ENCODE measurements at places on chromosomes 7 and 10. TPM values are rescaled to one million over a fixed set of nuclear protein-coding genes. Genes with fewer than 3 reads are reported as not detected.

Gene C10orf105
- total RNA-seq = not detected

Gene CRHR2
- total RNA-seq = not detected

Gene TAS2R3
- 0.49 TPM for total RNA-seq

Gene CDC14C
- total RNA-seq = not detected

Gene GFRA1
- total RNA-seq = 0.10 TPM

Gene KLHDC10
- total RNA-seq = 26.7 TPM

Gene HMX2
- 2.7 TPM for total RNA-seq

GRCh38 chr7:2171855-2172254 is 60.9 kb downstream of the MAD1L1 start:
- no peak for DNase-seq

- DNase-seq = no peak
Observed at GRCh38 chr7:90560730-90561129, 35.4 kb upstream of the CDK14 start.

DNA sequence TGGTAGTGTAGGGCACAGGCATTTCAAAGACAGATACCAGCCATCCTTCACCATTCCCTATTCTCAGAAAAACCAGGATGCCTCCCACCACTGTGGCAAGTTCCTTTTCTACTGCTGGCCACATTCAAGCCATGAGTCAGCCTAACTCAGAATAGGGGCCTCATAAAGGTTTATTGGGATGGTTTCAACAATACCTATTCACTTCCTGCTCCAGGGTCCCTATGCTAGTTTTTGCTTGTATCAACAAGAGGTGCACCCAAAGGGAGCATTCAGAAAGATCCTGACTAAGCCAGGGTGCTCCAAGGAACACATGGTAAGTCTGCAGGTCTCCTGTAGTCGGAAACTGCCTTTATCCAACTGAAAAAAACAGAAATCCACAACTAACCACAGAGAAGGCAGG is 76.9 kb upstream of the EGR2 start:
- no peak for DNase-seq

DNA sequence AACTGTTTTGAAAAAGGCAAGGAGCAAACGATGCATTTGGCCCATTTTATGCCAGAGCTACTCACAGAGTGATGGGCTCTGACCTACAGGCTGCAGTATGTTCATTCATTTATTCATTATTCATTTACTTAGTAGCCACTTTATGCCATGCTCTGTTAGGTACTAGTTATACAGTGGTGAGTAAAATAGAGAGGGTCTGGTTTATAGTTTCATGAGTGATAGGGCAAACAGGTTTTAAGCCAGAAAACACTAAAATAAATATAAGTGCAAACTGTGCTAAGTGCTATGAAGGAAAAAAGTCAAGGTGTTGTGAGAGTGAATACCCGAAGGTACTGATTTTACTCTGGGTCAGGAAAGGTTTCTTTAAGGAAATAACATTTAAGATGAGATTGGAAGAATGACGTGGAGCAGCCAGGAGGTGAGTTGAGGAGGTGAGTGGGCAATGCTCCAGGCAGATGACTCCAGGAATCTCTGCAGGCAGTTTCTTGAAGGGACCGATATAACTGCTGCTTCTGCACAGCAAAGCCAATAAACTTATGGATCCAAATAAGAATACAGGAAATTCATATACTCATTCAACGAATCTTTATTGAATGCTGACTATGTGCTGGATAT is 56.9 kb upstream of the FAM133B start:
- DNase-seq = no peak

Measured in Panc1 (cell line).